ENCODE measurements at places on chromosomes 3 and 15.

GRCh38 chr15:25797511-25797935 lies 65.6 kb downstream of the ATP10A start:
- DNase-seq, result no peak

DNA sequence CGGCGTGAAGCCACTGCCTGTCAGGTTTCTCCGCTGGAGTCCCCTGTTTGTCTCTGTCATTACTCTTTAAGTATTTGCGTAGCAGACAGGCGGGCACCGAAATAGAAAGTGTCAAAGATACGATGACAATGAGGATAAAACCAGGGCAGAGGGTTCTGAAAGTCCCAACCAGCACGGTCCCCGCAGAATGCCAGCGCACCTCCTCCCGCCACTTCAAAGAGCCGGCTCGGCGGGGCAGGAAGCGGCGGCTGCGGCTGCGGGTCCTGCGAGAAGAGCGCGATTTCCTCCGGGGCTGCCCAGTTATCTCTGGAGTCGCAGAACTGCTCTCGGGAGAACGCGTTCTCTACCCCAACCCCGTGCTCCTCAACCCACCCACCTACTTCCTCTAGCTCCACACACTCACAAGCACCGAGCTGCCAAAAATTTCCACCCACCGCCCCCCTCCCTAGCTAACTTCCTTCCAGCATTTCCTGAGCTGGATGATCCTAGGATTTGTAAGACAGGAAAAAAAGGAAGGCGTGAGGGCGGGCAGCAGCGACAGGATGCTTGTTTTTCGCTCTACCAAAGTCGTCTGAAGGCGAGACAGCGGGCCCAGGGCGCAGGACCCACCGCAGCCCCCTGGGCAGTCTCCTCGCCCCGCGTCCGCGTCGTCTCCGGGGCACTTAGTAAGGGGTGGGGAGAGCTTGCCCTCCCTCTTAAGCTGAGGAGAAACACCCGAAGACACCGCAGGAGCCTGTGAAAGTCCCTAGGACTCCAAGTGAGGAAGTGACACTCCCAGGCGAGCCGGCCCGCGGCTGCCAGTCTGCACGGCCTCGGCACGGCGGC lies at the start of gene ARHGAP31:
ARHGAP31 (plus strand) TSS at position 513 of the 825 bp plus-strand sequence. CDS start 522 bp downstream, outside the sequence.
- DNase-seq, result peak; percentile 88

DNA sequence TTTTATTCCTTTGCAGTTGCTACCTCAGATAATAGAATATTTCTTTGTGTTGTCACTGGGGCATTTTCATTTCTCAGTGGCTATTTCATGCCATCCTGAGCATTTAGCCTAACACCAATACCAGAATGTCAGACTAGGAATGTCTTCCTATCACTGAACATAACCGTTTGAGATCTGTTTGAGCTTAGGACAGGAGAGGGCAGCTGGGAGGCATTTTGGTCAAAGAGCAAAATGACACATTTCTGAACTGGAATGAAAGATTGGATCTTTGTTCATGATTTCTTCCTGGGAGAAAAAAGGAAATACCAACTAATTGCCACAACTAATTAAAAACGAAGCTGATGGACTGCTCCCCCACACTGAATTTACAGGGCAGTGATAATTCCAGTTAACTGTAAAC lies 921.3 kb upstream of the NR2F2 start:
- no peak for DNase-seq

GRCh38 chr3:170610321-170610884 lies 24.5 kb upstream of the SLC7A14 start:
- DNase-seq, result no peak

DNA sequence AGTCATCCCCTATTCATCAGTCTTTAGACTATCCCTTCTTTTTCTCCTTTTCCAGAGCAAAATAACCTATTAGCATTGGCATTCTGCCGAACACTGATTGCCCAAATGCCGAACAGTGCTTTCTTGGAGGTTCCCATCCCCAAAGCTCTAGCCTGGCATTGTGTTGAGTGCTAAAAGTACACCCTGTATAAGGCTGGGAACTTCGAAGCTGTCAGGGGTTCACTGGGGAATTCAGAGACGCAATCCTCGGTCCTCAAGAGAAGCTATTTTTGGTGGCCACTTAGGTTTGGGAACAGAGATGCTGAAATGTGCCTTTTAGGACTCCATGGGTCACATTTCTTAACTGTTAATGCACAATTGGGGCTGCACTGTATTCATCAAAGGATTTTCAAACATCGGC lies 8.4 kb downstream of the FRMD5 start:
- DNase-seq, result no peak

DNA sequence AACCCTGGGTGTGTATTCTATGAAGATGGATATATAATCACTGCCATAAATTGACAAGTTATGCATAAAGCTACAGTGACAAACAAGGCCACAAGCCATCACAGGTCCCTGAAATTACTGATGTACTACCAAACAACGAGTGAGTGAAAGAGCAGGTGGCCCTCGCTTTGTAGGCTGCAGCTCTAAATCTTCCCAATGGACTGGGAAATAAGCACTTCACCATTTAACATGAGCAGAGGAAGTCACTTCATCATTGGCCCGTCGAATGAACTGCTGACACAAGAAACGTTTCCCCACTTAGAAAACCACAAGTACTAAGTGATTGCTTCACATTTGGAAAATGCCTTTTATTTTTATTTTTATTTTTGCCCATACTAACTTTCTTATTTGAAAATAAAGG lies 218.0 kb downstream of the ZNF385D start:
- no peak for DNase-seq

DNA sequence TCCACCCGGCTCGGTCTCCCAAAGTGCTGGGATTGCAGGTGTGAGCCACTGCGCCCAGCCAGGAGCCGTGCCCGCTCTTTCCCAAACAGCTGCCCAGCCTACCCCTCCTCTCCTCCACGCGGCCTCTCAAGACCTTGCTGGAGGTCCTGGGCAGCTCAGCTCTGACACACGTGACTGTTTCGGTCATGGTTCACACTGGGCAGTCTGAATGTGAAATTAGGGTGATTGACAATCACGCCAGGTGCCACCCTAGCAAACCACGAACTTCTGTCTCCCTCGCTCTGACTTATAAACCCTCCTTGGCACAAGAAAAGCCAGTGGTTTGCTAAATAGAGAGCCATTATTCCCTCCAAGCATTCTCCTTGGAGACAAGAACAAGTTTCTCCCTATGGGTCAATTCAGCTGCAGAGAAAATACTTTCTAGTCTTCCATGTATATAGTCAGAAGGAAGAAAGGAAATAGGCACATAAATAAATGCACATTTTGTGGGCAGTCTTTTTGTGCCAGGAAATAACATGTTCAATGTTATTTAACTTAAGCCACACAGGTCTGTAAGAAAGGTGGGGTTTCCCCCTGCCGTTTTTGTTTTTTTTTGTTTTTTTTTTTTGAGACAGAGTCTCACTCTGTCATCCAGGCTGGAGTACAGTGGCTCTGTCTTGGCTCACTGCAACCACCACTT lies 121.9 kb upstream of the MEF2A start:
- no peak for DNase-seq

DNA sequence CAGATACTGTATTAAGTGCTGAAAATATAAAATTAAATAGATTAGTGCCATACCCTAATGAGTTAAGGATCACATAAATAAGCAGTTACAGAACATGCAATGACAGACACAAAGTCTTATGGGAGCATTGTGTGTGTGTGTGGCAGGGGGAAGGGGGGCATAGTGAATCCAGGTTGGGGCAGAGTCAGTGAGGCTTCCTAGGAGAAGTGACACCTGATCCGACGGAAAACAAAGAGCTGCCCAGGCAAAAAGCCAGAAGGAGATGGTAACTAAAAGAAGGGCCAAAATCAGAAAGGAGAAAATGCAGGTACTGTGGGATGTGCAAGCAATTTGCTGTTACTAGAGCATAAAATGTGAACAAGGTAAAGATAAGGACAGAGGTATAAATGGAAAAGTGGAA lies 80.1 kb upstream of the CHRM5 start:
- no peak for DNase-seq

DNA sequence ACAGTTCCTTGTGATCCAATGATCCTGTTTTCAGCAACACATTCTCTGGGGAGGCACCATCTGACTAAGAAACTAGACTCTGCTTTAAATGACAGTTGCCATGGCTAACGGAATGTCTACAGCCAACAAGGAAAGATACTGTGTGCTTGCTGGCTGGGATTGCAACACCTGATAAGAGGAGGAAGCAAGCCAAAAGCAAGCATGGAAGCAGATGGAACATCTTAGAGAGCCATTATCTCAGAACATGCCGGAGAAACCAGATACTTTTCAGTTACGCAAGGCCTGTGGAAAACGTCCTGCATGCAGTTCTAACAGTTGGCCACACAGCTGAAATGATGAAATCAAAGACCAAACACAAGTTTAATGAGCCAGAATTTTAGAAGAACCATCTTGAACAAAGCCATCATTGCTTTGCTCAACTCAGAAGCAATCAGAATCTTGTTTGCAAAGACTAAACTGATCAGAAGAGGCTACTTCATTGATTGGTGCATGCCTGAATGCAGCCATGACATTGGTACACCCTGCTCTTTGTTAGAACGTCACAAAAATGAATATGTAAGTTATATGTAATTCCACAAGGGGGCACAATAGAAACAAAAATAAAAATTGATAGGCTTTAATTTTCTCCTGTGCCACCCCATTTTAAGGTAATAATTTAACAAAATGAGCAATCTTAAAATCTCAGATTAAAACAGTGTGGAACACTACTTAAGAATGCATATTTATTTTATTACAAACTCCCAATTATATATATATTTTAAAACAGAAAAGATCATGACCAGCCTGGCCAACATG lies 50.8 kb downstream of the GXYLT2 start:
- DNase-seq, result no peak

- DNase-seq, result no peak
Measured at GRCh38 chr3:75886971-75887526, 101.7 kb upstream of the ZNF717 start.

GRCh38 chr3:196332168-196332567 lies 6.0 kb downstream of the TM4SF19 start:
- no peak for DNase-seq

DNA sequence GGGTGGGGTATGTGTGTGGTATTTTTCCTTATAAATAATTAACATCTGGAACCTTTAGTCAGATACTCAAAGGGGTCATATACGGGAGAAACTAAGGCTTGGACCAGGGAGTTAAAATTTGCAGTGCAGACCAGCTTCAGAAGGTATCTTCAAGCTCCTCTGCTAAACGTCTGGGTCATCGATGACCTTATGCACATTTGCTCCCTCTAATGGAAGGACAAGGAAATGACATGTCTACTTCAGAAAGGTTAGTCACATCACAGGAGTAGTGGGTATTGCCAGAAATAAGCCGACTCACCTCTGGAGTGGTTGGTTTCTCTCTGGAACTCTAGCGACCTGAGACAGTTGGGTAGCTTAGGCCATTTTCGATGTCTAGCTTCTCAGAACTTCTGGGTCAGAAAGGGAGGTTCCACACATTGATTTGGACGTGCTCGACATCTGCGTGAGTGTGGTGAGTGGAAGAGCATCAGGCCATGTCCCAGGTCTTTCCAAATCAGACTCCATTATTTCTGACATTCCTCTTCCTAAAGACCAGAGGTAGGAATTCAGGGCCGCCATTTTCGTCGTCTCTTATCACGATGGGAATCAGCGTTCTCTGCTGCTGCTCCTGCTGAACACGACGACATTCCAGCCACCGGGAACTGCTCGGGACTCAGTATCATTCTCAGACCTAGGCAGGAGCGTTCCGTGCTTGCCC lies 31.8 kb upstream of the RASA2 start:
- peak; percentile 27 for DNase-seq

- DNase-seq, result no peak
Measured at GRCh38 chr3:99721633-99722007, 83.2 kb downstream of the COL8A1 start.

DNA sequence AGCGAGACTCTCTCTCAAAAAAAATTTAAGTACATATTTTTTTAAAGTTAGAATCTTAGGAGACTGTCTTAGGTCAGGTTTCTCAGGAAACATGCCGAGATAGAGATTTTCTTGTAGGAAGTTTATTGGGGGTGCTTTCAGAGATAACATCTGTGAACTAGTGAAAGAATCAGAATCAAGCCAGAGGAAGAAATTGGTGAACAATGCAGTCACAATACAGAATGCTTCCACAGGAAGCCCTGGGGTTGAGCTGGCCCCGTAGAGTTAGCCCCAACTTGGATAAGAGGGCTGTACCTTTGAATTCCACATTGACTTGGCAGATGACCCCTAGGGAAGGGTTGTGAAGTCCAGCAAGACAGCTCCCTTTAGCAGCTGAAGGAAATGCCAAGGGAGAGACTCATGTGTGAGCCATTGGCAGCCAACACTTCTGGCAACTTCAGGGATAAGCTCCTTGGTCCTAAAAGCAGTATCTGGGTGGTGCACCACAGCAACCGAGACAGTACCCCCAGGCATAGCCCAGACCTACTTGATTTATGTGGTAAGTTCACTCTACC lies 7.1 kb upstream of the PLCB2 start:
- no peak for DNase-seq

DNA sequence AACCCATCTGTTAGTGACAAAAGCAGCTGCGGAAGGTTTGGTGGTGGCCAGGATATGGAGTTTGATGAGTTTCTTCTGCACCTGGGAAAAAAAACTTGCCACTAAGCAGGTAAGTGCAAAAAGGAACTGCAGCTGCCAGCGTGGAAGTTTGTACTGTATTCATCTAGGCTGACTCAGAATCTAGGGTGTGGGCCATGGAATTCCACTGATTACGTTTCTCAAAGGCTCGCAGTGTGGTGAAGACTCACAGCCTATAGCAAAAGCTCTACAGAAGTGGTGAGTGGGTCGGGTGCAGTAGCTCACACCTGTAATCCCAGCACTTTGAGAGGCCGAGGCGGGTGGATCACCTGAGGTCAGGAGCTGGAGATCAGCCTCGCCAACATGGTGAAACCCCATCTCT lies 334.6 kb upstream of the GRM7 start:
- DNase-seq, result no peak

- no peak for DNase-seq
Measured at GRCh38 chr15:80585544-80586018, 109.5 kb upstream of the ABHD17C start.

DNA sequence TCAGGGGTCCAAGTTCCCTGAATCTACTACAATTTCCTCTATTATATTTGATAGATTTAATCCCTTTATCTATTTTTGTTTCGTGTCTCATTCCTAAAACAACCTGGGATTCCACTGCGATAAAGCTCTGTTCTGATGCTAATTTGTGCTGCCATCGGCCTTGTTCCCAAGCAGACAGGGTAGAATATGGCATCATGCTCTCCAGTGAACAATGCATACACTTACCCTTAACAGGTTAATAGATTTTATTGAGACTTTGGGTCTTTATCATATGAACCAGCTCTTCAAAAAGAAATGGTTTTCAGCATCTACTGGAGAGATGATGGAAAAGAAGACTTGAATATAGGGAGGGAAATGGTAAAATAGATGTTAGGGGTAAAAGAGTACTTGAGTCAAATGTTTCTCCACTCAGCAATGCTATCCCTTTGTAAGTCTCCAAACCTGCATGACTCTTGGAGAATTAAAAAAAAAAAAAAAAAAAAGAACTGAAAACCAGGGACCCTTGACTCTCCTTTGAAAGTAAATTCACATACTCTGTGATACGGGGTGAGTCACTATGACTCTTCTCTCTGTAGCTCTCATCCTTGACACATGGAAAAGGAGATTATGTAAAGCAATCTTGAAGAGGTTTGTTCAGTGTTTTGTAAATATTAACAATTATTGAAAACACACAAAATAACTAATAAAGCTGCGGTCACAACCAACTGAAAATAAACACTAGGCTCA lies 268.8 kb downstream of the ZBTB20 start:
- DNase-seq, result no peak

GRCh38 chr3:101027286-101027685 lies 34.1 kb upstream of the ABI3BP start:
- DNase-seq, result no peak

- peak; percentile 51 for DNase-seq
Measured at GRCh38 chr3:50170689-50171088, 15.6 kb downstream of the SEMA3F start.

- no peak for DNase-seq
Measured at GRCh38 chr3:66592927-66593625, 92.3 kb upstream of the LRIG1 start.

- DNase-seq, result no peak
Measured at GRCh38 chr3:165981318-165981717, 144.1 kb upstream of the BCHE start.

Measured in CD4-positive, alpha-beta T cell treated with Interleukin-15 for 1 hour (primary cell).